Stimulated activated CD4-positive, alpha-beta T cell treated with anti-CD3 and anti-CD28 coated beads, TNF-alpha, amount 100 ng/mL, for 24 hours (primary cell): ENCODE measurements at places on chromosomes 6 and 20.

GRCh38 chr6:158314737-158315136 is 2.5 kb downstream of the TULP4 start:
- no peak for DNase-seq

DNA sequence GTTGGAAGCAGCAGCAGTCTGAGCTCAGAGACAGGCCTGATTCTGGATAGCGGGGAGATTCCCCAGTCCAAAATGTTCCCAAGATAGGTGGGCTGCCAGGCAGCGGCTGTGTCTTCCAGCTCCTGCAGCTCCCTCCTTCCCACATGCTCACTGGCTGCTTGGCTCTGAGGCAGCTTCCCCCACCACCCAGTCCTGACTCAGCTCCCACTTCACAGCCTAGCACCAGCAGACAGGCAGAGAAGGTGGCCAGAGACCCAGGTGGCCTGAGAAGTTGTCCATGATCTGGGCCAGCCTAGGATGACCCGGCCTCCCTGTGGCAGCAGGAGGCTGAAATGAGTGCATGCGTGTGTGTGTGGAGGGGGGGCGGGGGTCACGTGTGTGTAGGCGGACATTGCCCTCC is 94.9 kb downstream of the MDGA1 start:
- no peak for DNase-seq

- no peak for DNase-seq
These were observed 31.9 kb downstream of the HUS1B start for GRCh38 chr6:624979-625378.

GRCh38 chr6:34836451-34836850 is 44.6 kb downstream of the BLTP3A start:
- no peak for DNase-seq

- no peak for DNase-seq
These were observed 140.8 kb downstream of the DTNBP1 start for GRCh38 chr6:15522026-15522425.

DNA sequence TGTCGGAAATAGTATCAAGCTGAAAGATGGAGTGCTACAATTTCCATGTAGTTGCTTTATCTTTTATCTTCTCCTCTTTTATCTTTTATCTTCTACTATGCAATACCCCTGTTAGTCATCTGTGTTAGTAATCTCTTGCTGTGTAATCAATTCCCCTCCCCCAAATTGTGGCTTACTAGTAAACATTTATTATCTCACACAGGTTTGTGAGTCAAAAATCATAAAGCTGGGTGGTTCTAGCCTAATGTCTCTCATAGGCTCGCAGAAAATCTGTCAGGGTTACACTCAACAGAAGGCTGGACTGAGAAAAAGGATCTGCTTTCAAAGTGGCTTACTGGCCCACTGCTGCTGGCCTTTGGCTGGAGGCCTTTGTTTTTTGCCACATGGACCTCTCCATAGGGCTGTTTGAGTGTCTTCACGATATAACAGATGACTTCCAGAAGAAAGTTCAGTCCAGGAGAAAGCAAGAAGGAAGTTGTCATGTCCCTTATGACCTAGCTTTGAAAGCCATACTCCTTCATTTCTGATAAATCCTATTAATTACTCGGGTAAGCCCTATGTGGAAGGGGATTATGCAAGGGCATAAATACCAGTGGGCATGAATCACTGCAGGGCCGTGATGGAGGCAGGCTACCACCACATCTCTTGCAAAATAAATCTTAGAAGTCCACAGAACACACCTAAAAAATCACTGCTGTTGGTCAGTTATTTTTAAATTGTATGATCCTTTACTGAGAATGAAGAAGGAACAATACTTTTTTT is 24.5 kb upstream of the PTCHD4 start:
- DNase-seq, result no peak

DNA sequence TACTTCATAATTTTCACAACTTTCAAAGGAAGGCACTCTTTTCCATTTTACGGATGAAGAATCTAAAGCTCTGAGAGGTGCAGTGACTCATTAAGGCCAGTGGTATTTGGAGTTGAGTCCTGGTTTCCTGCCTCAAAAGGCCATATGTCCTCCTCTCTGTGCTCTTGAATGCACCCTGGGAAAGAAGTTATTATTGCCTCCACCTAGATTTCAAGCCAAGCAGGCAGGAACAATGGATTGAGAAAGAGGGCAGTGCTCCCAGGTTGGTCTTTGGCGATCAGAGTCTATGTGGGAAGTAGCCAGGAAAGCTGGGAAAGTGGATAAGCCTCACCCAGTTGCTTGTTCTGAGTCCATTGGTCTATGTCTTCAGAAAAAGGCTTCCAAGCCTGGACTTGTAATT is 165.0 kb downstream of the MAFB start:
- DNase-seq, result no peak

DNA sequence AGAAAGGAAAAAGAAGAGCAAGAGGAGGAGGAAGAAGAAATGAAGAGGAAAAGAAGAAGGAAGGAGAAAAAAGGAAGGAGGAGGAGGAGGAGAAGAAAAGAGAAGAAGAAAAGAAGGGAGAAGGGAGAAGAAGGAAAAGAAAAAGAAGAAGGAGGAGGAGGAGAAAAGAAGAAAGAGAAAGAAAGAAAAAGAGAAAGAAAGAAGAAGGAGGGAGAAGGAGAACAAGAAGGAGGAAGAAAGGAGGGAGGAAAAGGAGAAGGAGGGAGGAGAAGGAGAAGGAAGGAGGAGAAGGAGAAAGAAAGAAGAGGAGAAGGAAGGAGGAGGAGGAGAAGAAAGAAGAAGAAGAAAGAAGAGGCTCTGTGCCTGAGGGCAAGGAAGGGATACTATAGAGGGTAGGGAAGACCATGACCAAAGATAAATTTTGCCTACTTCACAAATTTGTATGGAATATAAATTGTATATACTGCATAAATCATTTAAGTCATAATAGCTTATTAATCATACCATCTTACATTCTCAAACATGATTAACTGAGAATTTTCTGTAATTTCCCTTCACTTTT is 55.7 kb downstream of the SESN1 start:
- DNase-seq, result no peak

- no peak for DNase-seq
These were observed 36.5 kb downstream of the SULF2 start for GRCh38 chr20:47748823-47749222.

- DNase-seq, result no peak
These were observed 384.6 kb downstream of the PKHD1 start for GRCh38 chr6:51702851-51703250.

- DNase-seq, result no peak
These were observed 4.0 kb upstream of the CDH22 start for GRCh38 chr20:46312075-46312944.

GRCh38 chr6:37517411-37517812 is 17.7 kb upstream of the CCDC167 start:
- peak; percentile 48 for DNase-seq

DNA sequence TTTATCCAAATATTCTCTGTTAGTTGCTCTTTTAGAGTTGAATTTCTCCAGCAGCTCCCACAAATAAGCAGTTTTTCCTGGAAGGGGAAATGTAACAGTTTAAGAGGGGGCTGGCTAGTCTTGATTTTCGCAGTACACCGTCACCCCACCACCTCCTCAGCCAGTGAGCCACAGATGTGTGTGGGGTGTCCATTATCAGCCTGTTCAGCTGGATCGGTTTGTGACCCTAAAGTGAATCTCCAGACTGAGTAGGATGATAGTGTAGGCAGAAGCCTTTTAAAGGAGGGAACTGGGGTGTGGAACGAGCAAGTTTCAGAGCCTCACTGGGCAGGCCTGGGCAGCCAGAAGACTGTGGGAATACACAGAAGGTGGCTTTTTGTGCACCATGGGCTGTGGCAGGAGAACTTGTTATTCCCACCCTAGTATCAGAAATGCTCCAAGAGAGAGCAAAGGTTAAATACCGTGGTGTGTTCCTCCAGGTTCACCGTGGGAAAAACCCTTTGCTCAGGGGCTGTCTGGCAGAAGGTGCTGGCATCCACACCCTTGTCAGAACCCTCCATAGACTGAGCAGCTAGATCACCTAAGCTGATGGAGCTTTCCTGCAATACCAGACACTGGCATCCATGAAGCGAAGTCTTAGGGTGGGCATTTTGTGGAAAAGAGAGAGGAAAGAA is 230.9 kb upstream of the MOCS1 start:
- DNase-seq, result no peak

GRCh38 chr20:33796263-33796906 is 14.8 kb upstream of the CHMP4B start:
- no peak for DNase-seq

DNA sequence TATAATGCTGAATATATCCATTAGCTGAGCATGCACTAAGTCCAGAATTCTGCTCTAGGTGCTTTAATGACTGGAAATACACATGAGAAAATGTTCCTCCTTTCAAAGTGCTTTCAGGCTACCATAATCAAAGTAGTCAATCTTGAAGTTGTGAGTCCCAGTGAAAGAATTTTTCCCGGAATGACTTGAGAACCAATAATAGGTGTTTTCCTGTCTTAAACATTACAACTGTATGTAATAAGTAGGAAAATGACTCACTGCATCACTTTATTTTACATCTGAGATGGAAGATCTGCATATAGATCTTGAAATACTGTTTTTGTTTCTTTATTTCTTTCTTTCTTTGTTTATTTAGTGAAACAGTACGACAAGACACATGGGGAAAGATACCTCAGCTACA is 437.4 kb upstream of the JAG1 start:
- no peak for DNase-seq

DNA sequence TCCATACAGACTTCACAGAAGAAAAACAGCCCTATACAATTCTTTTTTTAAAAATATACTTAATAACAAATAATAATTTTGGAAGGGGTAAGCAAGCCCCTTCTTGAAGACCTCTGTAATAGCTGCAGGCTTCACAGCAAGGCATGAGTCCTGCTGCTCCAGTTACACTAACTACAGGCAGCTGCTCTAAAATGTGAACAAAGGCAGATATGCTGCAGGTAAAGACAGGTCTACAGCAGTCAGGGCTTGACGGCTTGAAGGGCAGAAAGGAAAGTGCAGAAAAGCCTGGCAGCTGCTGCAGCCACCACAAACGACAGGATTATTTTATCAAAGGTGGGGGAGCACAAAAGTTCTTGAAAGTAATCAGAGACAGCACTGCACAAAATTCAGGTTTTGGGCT is 11.3 kb downstream of the FAXC start:
- DNase-seq, result no peak

DNA sequence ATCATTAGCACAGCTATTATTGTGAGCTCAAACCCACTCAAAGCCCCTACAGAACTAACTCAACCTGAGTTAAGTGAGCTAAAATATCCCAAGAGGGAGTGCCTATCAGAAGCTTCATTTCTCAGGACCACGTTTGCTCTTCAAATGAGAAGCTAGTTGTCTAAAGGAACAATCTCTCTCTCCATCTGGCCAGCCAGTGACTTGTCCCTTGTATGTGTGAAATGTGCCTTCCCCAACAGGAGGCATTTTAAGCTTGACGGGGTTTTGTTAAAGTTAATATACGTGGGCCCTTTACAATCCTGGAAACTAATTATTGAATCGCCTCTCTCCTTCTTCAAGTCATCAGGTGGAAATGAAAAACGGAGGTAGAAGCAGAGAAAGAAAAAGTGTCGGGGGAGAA is 62.0 kb downstream of the TRERF1 start:
- no peak for DNase-seq

DNA sequence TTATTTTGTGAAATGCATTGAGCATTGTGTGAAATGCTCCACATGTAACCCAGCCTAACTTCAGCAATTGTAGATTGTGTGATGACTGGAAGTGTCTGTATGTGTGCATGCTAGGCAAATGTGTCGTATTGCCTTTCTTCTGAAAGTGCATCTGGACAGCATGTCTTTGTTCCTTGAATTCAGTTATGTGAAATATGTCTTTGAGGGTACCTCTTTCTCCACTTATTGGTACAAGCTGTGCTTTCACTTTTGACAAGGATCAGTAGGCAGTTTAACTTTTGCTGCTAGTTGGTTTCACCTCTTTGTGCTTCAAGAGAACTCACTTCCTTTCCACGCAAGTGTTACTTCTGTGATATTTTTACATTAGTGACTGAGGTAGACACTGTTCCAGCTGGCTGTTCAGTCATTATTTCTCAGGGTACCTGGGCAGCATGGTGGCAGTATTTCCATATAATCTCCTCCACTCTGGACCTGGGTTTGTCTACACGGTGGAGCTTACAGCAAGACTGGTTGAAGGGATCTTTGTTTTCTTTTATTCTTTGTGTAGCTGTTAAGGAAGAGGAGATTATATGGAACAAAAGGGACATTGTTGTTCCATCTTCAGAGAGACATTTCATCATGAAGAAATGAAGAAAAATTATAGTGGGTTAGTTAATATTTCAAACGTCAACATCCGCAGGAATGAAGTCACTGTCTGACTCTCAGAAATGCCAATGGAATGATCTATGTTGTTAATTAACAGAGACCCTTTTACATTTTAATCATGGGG is 175.4 kb downstream of the UTRN start:
- no peak for DNase-seq

DNA sequence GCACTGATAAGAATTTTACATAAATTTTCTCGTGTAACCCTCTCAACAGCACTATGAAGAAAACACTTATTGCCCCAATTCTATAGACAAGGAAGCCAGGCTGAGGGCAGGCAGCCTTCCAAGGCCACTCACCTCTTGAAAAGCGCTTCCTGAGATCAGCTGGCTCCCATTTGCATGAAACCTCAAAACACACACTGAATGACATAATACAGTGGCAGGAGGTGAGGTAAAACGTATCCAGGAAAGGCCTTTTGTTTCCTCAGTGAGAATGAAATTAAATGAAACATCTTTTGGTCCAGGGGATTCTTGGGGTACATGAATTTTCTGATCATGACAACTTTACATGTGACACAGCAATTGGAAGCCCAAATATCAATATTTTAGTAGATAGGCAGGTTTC is 112.5 kb downstream of the WDR27 start:
- DNase-seq, result no peak

GRCh38 chr20:18754030-18754652 is 59.4 kb upstream of the SCP2D1 start:
- DNase-seq, result no peak

DNA sequence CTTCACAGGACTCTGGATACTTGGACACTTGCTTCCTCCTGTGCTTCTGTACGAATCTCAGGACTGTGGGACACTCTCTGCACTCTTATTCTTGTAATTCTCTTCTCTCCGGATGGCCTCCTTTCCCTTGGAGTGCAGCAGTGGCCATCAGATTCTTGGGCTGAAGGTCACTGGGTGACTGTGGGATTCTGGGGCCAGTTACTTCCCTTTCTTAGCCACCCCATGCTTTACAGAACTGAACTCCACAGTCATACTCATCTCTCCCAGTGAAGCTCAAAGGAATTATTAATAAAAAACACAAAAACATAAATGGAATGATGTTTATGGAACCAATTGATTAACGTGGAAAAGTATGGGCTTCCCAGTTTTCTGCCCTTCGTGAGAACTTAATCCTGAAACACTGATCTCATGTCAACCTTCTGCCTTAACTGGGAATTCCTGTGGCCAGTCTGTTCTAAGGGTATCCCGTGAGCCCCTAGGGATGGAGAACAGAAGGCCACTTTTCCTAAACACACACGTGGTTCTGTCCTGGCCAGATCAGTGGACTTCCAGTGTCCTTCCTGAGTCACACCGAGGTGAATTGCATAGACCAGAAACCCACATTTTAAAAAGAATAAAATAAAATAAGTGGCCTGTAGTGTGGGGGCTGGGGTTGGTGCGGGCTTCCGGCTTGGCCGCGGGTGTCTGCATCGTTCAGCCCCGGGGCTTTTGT is 23.6 kb upstream of the HLA-E start:
- DNase-seq, result no peak
